ENCODE measurements at places on chromosomes 4 and X. TPM values are rescaled to one million over a fixed set of nuclear protein-coding genes. Genes with fewer than 3 reads are reported as not detected.

Gene TCEAL8
- 22.8 TPM for total RNA-seq

Gene BMP15
- not detected for total RNA-seq

Gene RPL36A
- total RNA-seq: 307 TPM

Gene SNCA
- total RNA-seq: 0.85 TPM

Gene CSTF2
- total RNA-seq: 51.2 TPM

Gene LGI2
- not detected for total RNA-seq

Gene CITED1
- not detected for total RNA-seq

Gene STPG2
- 0.21 TPM for total RNA-seq

Gene ADAMTS3
- not detected for total RNA-seq

Gene TEX13B
- not detected for total RNA-seq

Gene FBXL5
- 26.3 TPM for total RNA-seq

Gene VCX2
- total RNA-seq: not detected

Gene NXF2
- total RNA-seq: not detected

Gene FGFBP2
- 0.22 TPM for total RNA-seq

Gene MAGEC2
- total RNA-seq: not detected

Gene CDKL5
- 0.95 TPM for total RNA-seq

Gene F8
- total RNA-seq: 7.9 TPM

Gene FABP2
- total RNA-seq: not detected

Gene FHDC1
- total RNA-seq: 0.32 TPM

Gene USP17L13
- not detected for total RNA-seq

Gene BCORL1
- 11.7 TPM for total RNA-seq
